ENCODE measurements at places on chromosomes 4 and X. TPM values are rescaled to one million over a fixed set of nuclear protein-coding genes. Genes with fewer than 3 reads are reported as not detected.

The TBX22 gene
- not detected for total RNA-seq

The TMEM187 gene
- total RNA-seq, result 6.4 TPM

The VCX gene
- total RNA-seq, result not detected

The SASH3 gene
- 2.2 TPM for total RNA-seq

The CABS1 gene
- total RNA-seq, result not detected

The TCEAL6 gene
- not detected for total RNA-seq

The AMOT gene
- total RNA-seq, result 6.1 TPM

The KIT gene
- total RNA-seq, result 1.2 TPM

The TBC1D9 gene
- total RNA-seq, result 11.4 TPM

The RHOXF2 gene
- not detected for total RNA-seq

The ARMCX4 gene
- total RNA-seq, result 5.3 TPM

The SSX1 gene
- not detected for total RNA-seq

The PCSK1N gene
- not detected for total RNA-seq

The ERCC6L gene
- not detected for total RNA-seq

The NPNT gene
- total RNA-seq, result 2.9 TPM

The PSAPL1 gene
- total RNA-seq, result not detected

The CXCL1 gene
- 0.55 TPM for total RNA-seq

The ADRA2C gene
- total RNA-seq, result 4.5 TPM

The PAGE5 gene
- not detected for total RNA-seq

The ARHGAP24 gene
- 13.7 TPM for total RNA-seq

The BOD1L1 gene
- 17.9 TPM for total RNA-seq

Data from left ventricle myocardium inferior (tissue), 1 donor.